ENCODE measurements at places on chromosomes 5 and 9.

DNA sequence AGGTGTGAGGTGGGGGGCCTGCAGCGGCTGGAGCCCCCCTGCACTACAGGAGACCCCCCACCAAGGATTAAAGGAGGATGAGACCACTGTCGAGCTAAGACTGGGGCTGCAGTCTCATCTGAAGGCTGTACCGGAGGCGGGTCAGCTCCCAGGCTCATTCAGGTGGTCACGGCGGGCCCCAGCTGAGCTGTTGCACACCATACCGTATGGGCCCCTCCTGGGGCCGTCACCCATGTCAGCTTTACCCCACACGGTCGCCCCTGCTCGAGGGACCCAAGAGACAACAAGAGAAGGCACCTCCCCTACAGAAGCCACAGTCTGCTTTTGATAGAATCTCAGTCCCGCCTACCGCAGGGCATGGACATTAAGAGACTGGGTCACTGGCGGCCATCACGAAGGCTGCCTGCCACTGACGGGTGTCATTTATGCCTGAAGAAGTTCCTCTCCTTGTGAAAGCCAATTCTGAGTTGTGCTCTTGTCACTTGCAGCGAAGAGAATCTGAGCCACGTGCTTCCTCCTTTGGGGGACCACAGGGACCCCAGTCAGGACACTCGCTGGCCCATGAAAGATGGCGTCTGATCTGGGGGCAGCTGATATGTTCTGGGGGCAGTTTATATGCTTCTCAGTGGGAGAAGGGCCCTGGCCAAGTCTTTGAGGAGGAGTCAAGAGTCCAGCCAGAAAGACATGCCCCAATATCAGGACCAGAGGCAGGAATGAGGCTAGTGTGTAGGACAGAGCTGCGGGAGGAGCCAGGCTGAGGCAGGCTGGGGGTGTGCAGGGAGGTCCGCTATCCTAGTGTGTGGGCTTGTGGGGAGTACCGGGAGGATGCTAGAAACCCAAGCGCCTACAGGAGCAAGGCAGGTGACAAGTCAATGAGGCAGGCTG is 102.4 kb downstream of the ZNF354C start:
- no peak for DNase-seq

- DNase-seq: no peak
These were observed 23.6 kb upstream of the ANXA2R start for GRCh38 chr5:43063721-43064171.

DNA sequence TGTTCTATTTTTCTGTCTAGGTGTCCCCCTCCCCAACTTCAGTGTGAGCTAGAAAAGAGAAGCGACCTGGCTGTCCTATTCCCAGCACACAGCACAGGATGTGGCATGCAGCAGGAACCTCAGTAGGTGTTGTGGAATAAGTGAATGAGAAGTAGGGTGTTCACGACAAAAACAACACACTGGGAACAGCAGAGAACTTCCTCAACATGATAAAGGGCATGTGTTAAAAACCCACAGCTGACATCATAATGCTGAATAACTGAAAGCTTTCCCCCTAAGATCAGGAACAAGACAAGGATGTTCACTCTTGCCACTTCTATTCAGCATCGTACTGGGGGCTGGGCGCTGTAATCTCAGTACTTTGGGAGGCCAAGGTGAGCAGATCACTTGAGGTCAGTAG is 155.6 kb upstream of the ZNF618 start:
- no peak for DNase-seq

DNA sequence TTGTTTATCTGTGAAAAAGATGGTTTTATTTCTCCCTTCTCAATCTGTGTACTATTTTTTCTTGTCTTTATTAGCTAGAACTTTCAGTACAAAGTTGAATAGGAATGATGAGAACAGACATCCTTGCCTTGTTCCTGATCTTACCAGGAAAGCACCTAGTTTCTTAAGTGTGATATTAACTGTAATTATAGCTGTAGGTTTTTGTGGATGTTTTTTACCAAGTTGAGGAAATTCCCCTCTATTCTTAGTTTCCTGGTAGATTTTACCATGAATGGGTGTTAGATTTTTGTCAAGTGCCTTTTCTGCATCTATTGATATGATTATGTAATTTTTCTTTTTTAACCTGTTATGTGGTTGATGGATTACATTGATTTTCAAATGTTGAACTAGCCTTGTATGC is 68.7 kb downstream of the KCNN2 start:
- no peak for DNase-seq

DNA sequence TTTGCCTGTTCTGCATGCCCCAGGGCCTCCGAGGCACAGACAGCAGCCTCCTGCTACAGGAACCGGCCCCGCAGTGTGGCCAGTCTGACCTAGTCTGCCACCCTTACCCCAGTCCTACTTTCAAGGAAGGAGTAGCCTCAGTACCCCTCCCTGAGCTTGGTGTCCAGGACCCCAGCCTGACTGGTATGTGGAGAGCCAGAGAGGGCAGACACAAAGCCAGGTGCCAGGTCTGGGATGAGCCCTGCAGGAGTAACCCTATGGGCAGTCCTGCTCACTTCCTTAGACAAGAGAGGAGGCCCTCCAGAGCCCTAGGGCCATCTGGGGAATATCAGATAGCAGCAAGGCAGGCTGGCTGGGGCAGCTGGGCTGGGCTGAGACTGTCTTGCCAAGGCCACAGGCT is 67.8 kb downstream of the NRG2 start:
- no peak for DNase-seq

DNA sequence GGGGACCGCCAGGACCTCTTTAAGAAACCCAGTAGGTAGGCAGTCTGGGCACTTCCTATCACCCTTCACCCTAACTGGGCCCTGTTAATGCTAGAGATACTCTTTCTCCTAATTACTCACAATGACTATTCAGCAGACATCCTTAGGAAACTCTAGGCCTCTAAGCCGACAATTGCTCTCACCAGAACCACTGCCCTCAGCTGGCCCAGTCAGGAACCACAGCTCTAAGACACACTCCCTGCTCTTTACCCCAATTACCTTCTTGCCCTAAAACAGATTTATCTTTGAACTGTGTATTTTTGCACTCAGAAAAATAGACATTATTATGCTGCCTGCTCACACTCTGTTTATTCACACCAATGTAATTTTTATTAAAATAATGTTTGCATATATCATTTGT is 432.6 kb upstream of the SLC30A5 start:
- no peak for DNase-seq

GRCh38 chr9:110427497-110428104 is 89.9 kb upstream of the TXNDC8 start:
- no peak for DNase-seq

GRCh38 chr5:6085341-6085860 is 292.9 kb downstream of the MED10 start:
- no peak for DNase-seq

DNA sequence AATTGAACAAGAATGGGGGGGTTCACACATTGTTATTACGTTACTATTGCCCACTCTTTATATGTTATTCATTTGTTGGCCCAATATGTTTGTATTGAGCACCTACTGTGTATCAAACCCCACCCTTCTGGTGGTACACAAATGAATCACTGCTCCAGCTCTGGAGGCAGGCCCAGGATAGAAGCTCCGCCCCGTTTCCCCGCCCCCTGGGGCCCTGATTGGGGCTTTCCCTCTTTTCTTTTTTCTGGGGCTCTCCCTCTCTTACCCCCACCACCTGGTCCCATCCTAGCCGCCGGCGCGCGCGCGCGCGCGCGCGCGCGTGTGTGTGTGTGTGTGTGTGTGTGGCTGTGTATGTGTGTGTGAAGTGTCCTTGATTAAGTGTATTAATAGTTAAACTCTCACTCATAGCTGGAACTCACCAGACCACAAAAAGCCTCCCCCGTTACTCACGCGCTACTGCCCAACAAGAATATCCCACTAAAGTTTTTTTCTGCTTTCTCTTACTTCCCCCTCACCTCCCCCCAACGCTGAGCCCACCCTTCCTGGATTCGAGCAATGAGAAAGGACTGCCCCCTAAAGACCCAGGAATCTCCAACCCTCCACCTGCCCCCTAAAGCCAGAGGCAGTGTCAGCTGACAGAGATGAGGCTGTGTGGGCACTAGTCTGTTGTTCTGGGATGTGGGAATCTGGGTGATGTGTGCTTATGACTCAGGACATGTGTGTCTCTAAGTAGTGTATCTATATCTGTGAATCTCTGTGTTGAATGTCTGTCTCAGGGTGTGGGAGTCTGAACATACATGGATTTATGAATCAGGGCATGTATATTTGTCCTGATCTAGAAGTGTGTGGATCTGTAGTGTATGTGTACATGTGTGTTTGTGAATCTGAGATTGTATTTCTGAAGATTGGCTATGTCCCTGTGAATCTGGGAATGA is 4.0 kb downstream of the CXXC5 start:
- no peak for DNase-seq

DNA sequence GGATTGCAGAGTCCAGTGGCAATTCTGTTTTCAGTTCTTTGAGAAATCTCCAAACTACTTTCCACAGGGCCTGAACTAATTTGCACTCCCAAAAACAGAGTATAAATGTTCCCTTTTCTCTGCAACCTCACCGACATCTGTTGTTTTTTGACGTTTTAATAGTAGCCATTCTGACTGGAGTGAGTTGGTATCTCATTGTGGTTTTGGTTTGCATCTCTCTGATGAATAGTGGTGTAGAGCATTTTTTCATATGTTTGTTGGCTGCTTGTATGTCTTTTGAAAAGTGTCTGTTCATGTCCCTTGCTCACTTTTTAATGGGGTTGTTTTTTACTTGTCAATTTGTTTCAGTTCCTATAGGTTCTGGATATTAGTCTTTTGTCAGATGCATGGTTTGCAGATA is 72.6 kb downstream of the PALM2AKAP2 start:
- DNase-seq: no peak

- no peak for DNase-seq
These were observed 20.8 kb downstream of the RGS3 start for GRCh38 chr9:113484258-113484730.

Data from SK-N-MC (cell line).